CD4-positive, alpha-beta T cell treated with Interleukin-15 for 4 hours (primary cell): ENCODE measurements at places on chromosomes 2 and 18.
A peak's percentile ranks its signal among the peaks of the same experiment; 100 is the strongest.

GRCh38 chr2:127277028-127277427 is 16.9 kb downstream of the ERCC3 start:
- DNase-seq, result no peak

DNA sequence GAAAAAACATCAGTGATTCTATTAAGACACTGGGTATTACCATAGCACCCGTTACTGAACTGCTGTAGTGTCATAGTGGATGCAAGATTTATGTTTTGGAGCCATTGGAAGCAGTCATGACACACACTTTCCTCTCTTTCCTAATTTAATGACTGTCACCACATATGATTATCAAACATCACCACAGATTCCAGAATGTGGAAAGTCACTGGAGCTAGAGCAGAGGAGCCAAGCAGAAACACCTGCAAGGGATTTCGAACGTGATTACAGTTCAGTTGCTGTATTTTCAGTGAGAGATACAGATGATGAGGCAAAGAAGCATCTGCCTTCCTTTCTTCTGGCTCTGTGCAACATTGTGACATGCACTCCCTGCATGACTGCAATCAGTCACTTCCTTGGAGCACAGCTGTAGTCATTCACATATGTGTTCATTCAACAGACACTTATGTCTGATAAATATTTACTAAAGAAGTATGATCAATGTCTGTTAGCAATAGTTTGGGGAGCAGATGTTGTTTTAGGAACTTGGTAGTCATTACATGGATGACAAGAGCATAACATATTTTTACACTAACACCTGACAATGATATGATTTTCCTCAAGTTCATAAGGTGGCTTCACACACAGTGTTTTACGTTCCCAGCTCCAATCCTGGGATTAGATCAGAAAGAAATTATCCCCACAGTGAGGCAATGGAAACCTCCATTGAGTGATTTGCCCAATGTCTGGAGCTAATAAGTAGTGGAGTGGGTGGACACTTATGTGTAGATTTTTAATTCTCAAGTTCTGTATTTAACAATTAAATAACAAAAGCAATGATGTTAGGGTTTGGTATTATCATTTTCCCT is 416.6 kb downstream of the PLCL1 start:
- no peak for DNase-seq

- no peak for DNase-seq
These were observed 226.1 kb downstream of the ANKRD30B start for GRCh38 chr18:14974088-14974487.

DNA sequence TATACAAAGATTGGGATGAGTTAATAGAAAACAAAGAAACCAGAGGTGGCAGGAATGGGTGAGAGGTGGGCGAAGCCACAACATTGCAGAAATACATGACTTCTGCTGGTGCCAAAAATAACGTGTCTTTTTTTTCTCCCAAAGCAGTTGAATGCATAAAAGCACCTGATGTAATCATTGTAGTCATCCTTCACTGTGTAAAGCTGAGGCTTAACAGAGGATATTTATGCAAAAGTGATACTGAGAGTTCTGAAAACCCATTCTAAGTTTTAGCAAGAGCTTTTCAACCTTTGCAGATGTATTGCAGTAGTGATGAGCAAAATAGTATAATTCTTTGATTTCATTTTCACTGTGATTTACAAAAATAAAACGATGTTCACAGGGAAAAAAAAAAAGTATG is 173.0 kb downstream of the PTGR3 start:
- no peak for DNase-seq

DNA sequence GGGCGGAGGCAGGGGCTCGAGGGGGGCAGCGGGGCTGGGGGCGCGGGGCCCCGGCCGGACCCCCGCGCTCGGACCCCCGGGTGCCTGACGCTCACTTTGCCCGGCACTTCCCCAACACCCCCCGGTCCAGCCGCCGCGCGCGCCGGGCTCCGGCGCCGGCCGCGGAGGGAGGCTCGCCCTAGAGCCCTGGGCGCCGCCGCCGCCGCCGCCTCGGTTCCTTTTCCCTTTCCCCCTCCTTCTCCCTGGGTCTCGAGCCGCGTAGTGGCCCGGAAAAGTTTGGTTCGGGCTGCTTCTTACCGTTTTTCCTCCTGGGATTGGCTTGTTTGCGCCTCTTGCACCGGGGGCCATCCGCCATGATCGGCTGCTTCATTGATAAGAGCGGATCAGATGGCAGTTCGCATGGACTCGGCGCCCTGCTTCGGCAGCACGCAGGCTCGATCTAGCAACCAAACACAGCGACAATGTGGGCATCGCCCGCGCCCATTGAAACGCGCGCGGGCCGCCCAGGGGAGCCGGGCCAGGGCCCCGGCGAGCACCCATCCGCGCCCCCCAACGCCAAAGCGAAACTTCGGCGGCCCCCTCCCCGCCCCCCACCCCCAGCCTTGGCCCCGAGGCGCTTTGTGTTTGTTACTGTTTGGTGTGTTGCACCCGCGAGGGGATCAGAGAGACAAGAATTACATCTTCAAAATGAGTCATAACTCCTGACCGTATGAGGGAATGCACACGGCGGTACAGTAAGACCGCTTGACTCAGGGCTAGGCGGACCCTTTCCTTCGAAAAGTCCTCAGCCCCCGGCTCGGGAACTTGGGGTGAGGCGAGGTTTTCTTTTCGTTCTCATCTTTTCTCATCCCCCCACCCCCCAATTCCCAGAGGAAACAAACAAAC is 2.7 kb downstream of the ZEB2 start:
- DNase-seq, result peak; percentile 64

- DNase-seq, result no peak
These were observed 7.2 kb upstream of the SIX3 start for GRCh38 chr2:44934038-44934982.

GRCh38 chr18:58205443-58206160 is 161.6 kb downstream of the NEDD4L start:
- no peak for DNase-seq

- DNase-seq, result no peak
These were observed 73.8 kb downstream of the CLHC1 start for GRCh38 chr2:55158111-55158814.

GRCh38 chr2:177270531-177270930 is 6.0 kb upstream of the NFE2L2 start:
- DNase-seq, result no peak

DNA sequence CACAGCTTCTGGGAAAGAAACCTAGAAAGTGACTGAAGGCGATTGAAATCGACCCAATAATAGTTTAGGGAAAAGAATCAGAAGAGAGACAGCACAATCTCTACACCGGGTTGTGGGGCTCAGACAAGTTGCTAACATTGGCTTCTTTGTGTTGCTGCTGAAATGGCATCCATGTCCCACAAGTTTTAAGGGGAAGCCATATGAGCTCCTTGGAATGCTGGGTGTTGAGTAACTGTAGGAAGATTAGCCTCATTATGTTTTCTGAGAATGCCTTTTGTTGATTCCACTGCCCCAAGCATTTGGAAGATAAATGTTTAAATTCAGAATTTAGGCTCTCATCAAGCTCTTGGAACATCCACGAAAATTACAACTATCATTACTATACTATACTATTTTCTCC is 73.4 kb upstream of the NEUROD1 start:
- no peak for DNase-seq

DNA sequence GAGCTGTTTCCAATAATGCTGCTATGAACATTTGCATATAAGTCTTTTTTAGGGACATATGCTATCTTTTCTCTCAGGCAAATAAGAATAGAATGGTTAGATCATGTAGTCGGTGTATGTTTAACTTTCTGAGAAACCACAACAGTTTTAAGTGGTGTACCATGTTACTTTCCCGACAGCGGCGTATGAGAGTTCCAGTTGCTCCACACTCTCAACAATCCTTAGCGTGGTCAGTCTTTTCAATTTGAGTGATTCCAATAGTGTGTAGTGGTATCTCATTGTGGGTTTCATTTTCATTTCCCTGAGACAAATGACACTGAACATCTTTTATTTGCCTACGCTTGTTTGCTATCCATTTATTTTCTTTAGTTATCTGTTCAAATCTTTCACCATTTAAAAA is 149.5 kb downstream of the ACOXL start:
- DNase-seq, result no peak

- DNase-seq, result no peak
These were observed 102.5 kb downstream of the FIGN start for GRCh38 chr2:163633291-163633690.

- DNase-seq, result no peak
These were observed 17.3 kb upstream of the CNDP2 start for GRCh38 chr18:74478880-74479279.

DNA sequence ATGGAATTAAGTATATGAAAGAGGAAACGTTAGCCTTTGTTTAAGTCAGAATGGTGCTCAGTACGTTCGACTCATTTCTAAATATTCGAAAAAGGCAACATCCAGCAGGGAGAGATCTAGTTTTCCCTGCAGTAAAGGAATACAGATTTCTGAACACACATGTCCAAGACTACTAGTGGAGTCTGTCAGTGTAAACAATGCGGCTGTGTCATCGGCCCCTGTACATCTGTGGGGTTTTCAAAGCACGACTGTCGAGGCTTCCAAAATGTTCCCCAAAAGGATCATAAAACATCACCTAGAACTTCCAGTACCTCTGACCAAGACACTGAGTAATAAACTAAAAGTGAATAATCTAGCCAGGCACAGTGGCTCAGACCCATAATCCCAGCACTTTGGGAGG is 112.8 kb downstream of the ZNF516 start:
- no peak for DNase-seq

- no peak for DNase-seq
These were observed 101.5 kb downstream of the VAPA start for GRCh38 chr18:10015288-10015701.

DNA sequence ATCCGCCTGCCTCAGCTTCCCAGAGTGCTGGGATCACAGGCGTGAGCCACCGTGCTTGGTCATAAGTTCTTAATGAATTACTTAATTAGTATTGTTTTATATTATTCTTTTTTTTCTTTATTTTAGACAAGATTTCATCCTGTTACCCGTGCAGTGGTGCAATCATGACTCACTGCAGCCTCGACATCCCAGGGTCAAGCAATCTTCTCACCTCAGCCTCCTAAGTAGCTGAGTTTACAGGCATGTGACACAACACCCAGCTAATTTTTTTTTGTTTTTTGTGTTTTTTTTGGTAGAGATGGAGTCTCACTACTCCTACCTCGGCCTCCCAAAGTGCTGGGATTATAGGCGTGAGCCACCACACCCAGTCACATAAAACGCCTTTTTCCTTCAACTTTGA is 17.3 kb downstream of the C2orf42 start:
- DNase-seq, result no peak

DNA sequence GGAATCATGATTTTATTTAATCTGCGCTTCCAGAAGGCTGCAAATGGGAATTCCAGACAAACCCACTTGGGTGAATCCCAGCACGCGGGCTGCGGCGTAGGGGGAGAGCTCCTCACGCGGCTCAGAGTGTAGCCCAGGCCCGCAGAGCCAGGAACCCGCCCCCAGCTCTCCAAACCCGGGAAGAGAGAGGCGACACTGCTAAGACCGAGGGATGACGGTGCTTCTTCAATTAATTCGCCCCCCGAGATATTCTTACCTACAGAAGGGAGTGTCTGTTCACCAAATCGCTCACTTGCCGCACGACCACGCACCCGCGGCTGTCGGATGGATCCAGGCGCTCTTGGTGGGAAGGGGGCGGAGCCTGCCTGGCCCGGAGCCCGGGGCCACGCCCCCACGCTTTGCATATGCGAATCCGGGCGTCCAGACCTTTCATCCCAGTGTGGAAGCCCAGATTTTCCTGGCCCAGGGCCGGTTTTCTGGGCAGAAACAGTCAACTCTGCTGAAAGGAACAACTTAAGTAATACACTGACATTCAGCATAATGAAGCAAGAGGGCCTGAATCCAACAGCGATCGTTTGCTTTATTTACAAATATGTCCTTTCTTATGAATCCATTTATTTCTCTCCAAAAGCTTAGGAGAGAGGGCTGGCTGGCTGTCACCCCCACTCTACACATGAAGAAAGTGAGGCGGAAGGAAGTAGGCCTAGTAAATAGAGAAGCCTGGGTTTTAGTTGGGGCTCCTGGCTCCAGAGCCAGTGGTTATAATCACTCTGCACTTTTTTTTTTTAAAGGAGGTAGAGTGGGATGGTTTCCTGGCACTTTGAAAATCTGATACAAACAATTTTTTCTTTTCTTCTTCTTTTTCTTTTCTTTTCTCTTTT is at the start of gene SLC19A3:
SLC19A3 (minus strand) TSS at position 342 of the 881 bp plus-strand sequence. CDS start 15,710 bp downstream, outside the sequence.
- DNase-seq, result no peak

- no peak for DNase-seq
These were observed 2.4 kb upstream of the MSGN1 start for GRCh38 chr2:17813742-17814473.

DNA sequence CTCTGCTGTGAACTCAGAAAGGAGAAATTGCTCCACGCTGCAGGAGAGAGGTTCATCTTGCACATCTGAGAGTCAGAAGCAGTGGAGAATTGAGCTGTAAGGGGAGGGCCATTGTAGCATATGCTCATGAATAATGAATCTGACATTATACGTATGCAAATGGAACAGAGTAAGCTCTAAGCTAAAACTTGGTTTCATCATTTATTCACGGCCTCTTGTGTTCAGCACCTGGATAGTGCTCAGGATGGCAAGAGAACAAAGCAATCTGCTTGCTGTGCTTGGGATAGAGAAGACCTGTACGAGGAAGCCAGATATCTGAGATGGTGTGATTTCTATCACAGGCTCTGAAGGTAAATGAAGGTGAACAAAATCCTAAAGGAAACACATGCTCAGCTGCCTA is 87.9 kb upstream of the GCFC2 start:
- DNase-seq, result no peak
